ENCODE measurements at places on chromosomes 13 and 19. TPM values are rescaled to one million over a fixed set of nuclear protein-coding genes. Genes with fewer than 3 reads are reported as not detected.

DNA sequence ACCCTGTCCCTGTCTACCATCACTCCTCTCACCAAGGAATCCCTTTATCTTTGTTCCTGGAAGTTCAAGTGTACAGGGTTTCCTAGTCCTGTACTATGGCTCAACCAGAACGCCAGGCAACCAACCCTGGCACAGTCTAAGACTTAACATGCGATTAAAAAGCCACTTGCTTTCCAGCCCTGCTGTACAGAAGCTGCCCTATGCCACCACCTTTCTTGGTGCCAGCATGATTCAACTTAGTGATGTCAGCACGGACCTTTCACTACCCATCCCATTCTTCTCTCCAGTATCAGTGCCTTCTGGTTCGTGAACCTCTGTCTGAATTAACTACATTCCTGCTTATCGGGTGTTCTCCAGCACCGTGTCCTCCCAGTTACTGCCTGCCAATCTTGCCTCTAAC lies 151.1 kb downstream of the KLF12 start:
- DNase-seq = peak; percentile 24

DNA sequence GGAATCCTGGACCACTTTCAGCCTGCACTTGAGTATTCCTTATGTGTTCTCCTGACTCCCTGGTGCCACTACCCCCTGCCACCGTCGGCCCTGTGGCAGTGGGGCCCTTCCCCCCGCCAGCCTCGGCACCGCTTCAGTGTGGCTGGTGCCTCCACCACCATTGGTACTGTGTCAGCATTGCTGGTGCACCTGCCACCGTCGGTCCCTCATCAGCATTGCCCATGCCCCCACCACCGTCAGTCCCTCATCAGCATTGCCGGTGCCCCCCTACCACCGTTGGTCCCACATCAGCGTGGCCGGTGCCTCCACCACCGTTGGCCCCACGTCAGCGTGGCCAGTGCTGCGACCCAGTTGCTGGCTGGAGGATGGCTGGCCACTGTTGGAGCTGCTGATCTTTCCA lies 228.5 kb downstream of the TM9SF2 start:
- no peak for DNase-seq

- DNase-seq = no peak
Observed at GRCh38 chr13:78816154-78816553, 157.2 kb upstream of the OBI1 start.

DNA sequence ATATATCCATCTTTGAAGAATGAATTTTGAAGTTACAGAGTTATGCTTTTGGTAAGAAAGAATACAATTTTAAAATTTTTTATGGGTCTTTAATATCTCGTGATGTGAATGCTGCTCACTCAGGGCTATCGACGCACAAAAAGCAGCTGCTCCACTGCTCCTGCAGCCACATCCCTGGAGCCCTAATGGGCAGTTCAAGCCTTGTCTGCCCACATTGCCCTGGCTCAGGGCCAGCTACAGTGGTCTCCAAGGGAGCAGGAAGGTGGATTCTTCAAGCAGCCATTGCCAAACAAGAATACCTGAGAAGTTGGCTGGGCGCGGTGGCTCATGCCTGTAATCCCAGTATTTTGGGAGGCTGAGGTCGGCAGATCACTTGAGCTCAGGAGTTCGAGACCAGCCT lies 85.8 kb downstream of the IPO5 start:
- DNase-seq = no peak

DNA sequence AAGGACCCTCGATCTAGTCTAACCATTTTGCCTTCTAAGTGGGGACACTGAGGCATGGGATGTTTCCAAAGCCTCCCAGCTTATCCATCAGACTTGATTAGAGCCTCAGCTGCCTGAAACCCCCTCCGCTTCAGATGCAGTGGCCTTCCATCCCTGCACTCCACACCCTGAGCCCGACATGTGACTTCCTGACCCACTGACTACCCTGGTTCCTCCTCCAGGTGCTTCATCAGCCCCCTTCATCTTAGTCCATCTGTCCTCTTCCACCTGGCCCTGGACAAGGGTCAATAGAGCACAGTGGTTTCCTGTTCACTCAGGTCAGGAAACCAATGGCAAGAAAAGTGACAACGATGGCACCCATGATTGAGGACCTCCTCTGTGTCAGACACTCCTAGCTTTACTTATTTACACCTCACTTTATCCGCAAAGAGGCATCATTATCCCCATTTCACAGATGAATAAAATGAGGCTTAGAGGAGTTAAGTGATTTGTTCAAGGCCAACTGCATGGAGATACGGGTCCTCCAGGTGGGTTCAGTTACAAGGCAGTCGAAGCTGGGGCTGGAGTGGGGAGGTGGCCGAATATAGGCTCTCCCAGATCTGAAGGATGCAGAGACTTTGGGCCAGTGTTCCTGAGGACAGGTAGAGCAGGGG lies 81.6 kb upstream of the TM9SF2 start:
- DNase-seq = no peak

GRCh38 chr13:27834095-27834494 lies 41.8 kb downstream of the GSX1 start:
- DNase-seq = no peak

The THAP8 gene
- total RNA-seq = 2.1 TPM

The PEAK3 gene
- not detected for total RNA-seq

The TIMM44 gene
- total RNA-seq = 132 TPM
